ENCODE measurements at places on chromosomes 2 and 18.

DNA sequence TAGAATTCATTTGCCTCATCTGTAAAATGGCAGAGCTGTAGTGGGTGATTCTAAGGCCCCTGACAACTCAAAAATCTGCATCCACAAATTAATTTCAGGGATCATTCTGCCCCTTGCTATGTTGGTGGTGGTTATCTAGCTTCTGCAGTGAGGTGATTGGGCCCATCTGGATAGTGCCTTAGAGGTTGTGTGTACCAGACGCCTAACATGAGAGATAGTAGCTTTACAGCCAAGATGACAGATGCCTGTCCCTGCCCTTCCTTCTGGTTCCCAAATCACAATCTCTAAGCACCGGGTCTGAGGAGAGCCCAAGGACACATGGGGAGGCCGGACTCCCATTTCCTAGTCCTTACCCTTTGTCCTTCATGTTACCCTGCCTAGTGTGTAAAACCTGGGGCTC, 51.1 kb upstream of the TNP1 start:
- DNase-seq, result no peak

GRCh38 chr2:222753251-222753824, 81.9 kb downstream of the MOGAT1 start:
- DNase-seq, result peak; percentile 35

DNA sequence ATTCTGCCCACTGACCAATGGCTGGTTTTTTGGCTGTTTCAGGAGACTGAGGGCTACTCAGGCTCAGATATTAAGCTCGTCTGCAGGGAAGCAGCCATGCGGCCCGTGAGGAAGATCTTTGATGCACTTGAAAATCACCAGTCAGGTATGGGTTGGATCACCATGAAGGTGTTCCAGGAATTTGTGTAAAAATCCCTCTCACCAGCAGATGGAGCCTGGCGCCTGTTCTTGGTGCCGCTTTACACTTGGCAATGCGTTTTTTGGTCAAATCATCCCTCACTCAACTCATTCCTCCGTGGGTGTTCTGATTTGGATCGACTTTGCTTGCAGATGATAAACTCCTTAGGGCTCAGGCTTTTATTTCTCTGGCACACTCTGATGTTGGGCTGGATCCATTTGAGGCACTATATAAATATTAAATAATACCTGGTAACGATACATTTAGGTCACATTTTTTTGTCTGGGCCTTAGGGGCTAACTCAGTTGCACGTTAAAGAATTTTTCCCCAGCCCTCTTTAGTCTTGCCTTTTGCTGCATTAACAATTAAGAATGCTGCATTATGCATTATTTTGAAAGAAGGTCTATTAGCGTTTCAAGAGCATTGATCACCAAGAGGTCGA, 50.0 kb downstream of the HDHD2 start:
- no peak for DNase-seq

DNA sequence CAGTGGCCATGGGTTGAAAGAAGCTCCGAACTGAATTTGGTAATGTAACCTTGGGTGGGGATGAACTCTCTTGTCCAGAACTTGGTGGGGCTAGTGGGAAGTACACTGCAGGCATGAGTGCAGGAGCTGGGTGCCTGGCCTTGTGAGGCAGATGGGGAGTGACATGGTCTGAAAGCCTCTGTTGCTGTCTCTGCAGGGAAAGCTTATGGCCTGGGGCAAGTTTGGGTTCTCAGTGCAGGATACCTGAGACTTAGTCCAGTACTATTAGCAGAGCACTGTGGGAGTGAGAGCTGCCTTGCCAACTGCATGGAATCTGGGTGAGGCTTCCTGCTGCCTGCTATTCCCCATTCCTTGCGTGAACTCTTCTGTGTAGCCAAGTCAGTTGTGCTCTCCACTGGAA, 1620.9 kb upstream of the NXPH2 start:
- DNase-seq, result no peak

DNA sequence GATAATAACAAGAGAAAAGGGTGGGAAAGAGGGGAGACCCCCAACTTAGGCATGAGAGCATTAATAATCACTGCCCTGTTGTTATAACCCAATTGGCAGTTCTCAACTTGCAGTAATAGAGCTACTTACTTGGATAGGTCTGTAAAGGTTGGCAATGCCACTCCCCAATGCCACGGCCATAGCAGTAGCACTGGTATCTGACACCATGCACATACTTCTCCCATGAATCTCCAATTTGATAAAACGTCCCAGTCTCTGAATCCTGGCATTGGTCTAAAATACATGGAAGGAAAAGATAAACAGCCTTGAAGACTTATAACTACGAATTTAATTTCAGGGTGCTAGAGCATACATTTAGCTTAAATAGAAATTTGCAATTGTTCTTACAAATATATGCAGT, 16.8 kb downstream of the FN1 start:
- DNase-seq, result no peak
